ENCODE measurements at places on chromosomes 3 and 15.

DNA sequence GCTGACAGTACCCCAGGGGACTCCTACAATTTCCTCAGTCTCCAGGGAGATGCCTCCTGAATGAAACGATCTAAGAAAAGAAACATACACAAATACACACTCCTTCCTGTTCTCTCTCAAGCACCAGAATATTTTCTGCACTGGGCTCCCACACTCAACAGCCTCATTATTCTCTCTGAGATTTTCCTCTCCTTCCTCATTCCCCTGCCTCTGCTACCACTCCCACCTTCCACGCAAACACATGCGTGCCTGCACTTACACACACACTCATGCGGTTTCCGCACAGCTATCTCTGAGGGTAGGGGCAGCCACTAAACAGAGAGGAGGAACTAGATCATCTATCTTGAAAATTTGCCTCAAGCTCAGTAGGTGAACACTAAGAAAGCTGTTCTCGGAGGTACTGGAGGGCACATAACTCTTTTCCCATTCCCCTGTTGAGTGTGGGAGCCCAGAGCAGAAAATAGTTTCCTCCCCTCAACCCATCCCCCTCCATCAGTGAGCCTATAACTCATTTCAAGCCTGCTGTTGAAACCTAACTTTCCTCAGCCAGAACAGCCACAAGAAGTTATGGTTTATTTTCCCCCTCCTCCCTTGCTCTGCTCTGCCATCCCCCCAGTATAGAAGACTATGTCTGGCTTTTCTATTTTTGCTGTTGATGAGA, 30.5 kb upstream of the TIPARP start:
- no peak for DNase-seq

- DNase-seq, result no peak
Observed at GRCh38 chr3:146502887-146503460, 33.6 kb upstream of the PLSCR2 start.

- DNase-seq, result no peak
Observed at GRCh38 chr3:54960701-54961100, 32.8 kb upstream of the LRTM1 start.

- DNase-seq, result no peak
Observed at GRCh38 chr15:38876211-38876610, 311.6 kb upstream of the RASGRP1 start.

DNA sequence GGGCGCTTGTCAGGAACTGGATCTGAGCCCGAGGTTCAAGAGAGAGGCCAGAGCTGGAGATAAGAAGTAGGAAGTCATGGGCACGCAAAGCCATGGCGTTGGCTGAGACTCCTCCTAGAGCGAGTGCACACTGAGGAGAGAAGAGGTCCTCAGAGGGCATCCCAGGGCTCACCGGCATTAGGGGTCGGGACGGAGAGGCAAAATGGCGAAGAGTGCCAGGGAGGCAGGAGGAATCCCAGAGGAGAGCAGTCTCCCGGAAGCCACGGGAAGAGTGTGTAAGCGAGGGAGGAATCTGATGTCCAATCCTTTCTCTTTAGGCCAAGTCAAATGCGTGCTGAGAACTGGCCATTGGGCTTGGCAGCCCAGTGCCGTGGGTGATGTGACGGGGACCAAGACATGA, 24.0 kb downstream of the EFCC1 start:
- no peak for DNase-seq

- DNase-seq, result no peak
Observed at GRCh38 chr15:59203008-59203407, 3.6 kb upstream of the LDHAL6B start.

DNA sequence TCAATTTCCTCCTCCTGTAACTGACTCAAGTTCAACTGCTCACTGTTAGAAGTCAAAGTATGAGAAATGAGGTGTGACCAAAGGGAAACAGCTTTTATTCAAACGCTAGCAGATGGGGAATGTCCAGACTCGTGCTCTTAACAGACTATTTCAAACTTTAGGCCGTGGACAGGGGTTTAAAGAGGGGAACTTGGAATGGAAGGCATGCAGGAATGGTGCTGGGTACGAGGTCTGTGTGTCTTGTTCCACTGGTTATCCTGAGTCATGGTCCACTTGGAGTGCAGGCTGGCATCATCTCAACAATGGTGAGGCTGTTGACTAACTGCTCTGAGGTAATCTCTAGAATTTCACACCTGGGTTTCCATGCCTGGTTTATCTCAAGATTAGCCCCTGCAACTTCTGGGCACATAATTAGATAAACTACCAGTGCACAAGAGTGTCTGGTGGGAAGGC, 22.9 kb upstream of the DNAAF4 start:
- DNase-seq, result no peak

- DNase-seq, result no peak
Observed at GRCh38 chr3:141346418-141346817, 21.9 kb upstream of the ZBTB38 start.

DNA sequence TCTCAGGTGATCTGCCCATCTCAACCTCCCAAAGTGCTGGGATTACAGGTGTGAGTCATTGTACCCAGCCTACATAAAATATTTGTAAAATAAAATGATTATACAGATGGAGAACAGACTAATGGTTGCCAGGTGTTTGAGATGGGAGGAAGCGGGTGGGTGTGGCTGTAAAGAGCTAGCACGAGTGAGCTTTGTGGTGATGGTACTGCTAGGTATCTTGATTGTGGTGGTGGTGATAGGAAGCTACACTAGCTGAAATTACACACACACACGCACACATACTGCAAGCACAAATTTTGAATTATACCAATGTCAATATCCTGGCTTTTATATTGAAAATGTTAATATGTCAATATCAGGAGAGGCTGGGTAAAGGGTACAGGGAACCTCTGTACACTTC, 5.4 kb downstream of the PGPEP1L start:
- DNase-seq, result no peak

DNA sequence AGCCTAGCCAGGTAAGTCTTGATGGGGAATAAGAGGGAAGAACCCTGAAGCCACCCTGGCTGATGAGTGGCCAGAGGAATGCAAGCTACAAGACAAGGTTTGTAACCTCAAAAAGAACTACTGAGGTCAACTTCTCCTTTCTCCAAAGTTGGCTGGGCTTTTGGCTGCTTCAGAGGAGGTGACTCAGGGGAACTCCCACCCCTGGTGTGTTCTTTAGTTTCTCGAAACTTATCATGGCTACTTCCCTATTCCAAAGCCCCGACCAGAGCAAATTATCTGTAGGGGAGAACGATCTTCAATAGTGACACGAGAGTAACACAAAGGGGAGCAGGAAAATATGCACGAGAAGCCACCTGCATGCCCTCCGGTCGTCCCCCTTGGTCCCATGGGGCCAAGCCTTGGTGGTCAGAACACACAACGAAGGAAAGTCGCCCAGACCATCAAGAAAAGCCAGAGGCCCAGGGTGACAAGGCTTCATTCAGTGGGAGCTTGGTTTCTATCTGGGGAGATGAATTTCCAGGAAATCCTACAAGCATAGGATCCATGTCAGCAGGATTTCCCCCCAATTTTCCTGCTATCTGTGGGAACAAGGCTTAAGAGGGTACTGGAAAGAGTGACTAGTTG, 6.5 kb upstream of the BCL2A1 start:
- DNase-seq, result no peak

- DNase-seq, result no peak
Observed at GRCh38 chr3:18239674-18240073, 185.5 kb downstream of the SATB1 start.

- no peak for DNase-seq
Observed at GRCh38 chr15:57684491-57685151, 21.9 kb upstream of the POLR2M start.

GRCh38 chr3:81339040-81339845, 422.2 kb downstream of the GBE1 start:
- DNase-seq, result no peak

DNA sequence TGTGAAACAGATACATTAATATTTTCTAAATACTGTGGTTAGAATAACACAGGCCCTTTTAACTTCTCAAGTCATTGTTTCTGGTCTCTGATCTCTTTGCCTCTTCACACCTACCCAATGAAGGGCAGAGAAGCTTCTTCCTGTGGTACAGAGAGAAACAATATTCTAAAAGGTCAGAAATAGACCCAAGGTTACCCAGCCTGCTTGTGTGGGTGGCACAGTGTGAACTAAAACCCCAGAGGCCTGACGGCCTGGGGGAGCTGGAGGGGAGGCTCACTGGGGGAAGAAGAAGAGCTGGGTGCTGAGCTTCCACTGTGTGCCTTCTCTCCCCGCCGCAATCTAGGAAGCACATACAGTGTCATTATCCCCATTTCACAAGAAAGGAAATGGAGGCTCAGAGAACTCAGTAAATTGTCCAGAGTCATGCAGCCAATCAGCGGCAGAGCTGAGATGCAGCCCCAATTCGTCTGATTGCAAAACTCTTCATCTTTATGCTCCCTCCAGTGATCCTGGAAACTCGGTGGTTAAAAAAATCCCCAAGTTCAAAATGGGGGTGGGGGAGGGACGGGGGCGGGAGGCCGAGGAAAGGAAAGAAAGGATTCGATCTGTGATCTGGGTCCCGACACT, 64.1 kb upstream of the HEG1 start:
- DNase-seq, result no peak

GRCh38 chr15:62895139-62895866, 147.2 kb upstream of the TPM1 start:
- DNase-seq, result no peak

GRCh38 chr3:23747841-23748240, 57.9 kb upstream of the UBE2E1 start:
- no peak for DNase-seq

DNA sequence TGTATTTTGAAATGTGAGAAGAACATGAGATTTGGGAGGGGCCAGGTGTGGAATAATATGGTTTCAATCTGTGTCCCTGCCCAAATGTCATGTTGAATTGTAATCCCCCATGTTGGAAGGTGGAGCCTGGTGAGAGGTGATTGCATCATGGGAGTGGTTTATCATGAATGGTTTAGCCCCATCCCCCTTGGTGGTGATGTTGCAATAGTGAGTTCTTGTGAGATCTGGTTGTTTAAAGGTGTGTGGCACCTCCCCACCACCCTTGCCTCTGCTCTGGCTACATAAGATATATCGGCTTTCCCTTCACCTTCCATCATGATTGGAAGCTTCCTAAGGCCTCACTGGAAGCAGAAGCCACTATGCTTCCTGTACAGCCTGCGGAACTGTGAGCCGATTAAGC, 23.9 kb upstream of the TMEM108 start:
- no peak for DNase-seq

GRCh38 chr3:31423482-31423881, 109.2 kb upstream of the STT3B start:
- DNase-seq, result no peak

DNA sequence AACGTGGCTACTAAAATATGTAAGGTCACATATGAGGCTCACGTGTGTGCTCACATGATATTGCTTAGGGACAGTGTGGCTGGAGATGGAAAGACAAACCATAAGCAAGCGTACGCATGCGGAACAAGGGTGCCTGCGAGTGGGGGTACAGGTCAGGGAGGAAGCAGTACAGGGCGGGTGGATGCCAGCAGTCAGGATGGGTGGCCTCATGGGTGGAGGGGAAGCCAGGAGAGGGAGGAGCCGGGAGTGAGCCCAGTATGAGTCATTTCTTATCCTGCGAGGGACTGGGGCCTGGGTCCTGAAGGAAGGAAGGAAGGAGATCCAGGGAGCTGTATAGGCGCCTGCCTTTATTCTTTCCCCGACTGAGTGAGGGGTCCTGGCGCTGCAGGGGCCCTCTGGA, 42.0 kb upstream of the CGNL1 start:
- DNase-seq, result no peak

DNA sequence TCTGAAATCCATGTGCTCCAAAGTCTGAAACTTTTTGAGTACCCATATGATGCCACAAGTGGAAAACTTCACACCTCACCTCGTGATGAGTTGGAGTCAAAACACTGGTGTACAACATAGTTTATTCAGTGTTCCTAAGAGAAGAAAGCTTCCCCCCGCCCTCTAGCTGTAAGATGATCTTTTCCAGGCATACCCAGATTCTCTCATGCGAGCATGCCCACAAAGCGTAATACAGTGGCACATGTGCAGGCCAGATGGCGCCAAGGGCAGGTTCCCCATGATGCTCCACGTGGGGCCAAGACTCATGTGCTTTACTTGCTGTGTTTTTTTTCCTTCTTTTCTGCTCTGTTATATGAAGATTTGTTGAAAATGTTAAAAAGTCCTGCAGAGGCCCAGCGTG, 104.9 kb upstream of the LRRFIP2 start:
- DNase-seq, result no peak

GRCh38 chr3:10950476-10951294, 41.9 kb upstream of the SLC6A1 start:
- DNase-seq, result peak; percentile 24

DNA sequence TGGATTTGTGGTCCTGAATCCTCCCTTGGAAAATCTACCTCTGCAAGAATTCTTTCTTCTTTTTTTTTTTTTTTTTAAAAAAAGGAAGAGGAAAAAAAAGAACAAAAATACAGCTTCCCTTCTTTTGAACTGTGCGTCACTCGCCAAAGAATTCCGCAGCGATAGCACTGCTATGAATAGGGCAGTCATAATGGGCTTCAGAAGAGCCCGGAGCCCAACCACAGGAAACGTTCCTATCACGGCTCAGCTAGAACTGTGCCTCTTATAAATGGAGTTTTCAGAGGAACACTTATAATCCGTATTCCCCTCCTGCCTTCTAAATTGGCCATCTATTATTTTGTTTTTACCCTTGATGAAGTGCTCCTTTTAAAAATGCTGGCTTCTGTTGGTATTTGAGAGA, 227.7 kb downstream of the ADAMTS17 start:
- no peak for DNase-seq

GRCh38 chr3:14097616-14098391, 26.9 kb downstream of the CHCHD4 start:
- DNase-seq, result no peak

DNA sequence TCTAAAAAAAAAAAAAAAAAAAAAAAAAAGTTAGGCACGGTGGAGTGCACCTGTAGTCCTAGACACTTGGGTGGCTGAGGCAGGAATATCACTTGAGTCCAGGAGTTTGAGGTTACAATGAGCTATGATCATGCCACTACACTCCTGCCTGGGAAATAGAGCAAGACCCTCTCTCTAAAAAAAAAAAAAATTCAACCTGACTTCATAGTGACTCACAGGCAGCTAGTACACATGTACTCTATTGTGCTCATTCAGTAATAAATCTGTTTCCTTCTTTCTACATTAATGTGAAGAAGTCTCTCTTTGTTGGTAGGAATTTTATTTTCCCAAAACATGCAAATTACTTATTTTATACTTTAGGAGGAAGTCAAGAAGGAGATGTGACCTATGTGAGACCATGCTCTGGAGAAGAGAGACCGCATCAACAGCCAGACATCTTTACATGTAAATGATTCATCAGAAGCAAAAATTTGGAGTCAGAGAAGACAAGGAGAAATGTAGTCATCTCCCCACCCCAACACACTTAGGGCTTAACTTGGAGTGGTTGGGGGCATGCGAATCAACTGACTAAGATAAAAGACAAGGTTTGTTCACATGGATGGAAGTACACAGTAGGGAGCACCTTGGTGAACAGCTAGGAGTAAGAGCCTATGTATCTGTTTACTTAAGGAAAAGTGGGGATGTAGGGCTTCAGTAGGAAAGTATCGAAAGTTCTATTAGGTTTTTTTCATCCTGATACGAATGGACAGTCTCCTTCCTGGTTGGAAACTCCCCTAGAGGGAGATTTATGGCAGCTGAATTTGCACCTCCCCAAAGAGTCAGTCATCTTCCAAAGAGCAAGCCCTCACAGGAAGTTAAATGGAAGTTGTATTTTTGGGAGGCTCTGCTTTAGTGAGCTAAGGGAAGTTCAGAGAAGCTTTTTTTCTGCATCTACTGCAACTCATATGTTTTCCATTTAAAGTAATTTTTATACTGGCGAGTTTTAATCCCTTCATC, 23.0 kb upstream of the NMD3 start:
- DNase-seq, result no peak
